Activated B cell treated with CpG ODN at 0.5 μM for 24 hours (primary cell): ENCODE measurements at places on chromosomes 6 and 20.

GRCh38 chr20:46501337-46501942 lies 11.9 kb downstream of the ZNF334 start:
- DNase-seq = no peak

- no peak for DNase-seq
Observed at GRCh38 chr6:66421570-66421969, 714.5 kb upstream of the EYS start.

- no peak for DNase-seq
Observed at GRCh38 chr20:48685300-48685699, 142.5 kb downstream of the PREX1 start.

GRCh38 chr6:20417819-20418218 lies 16.1 kb downstream of the E2F3 start:
- DNase-seq = no peak
